ENCODE measurements at places on chromosomes 7 and 10.

GRCh38 chr7:150964593-150965111 is 13.5 kb downstream of the KCNH2 start:
- DNase-seq = no peak

- no peak for DNase-seq
Observed at GRCh38 chr7:84162584-84162983, 32.0 kb downstream of the SEMA3A start.

DNA sequence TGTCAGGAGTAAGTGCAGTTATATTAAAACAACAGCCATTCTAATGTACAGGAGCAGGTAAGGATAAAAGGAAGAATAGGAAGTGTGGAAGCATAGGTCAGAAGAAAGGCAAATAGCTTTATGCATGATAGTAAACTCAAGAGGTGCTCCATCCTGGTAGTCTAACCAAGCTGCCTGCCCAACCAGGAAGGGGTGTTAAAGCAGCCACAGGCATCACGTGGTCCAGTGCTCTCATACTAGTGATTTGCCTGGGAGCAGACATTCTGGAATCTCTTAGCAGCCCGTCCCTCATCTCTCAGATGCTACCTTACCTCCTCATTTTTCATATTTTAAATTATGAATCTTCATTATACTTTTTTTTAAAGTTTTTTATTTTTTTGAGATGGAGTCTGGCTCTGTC is 18.5 kb downstream of the ABRAXAS2 start:
- DNase-seq = no peak

DNA sequence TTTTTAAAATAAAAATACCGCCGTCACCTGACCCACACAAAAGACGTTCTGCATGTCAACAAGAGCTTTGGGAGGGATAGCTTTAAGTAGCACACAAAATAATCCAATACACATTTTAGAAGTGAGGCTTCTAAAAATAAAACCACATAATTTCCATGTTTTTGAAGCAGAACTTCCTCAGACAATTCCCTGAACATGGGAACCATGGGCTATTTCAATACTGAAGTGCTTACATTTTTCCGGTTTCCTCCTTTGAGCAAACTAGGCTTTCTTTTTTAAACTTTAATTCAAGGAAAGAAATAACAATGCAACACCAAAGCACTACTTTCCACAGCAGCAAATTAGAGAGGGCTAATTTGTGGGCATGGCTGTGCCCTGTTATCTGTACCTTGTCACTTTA is 59.9 kb downstream of the ELMO1 start:
- DNase-seq = no peak

- DNase-seq = no peak
Observed at GRCh38 chr7:75950111-75950681, 35.2 kb downstream of the POR start.

GRCh38 chr7:4073750-4074149 is 608.3 kb upstream of the FOXK1 start:
- no peak for DNase-seq

DNA sequence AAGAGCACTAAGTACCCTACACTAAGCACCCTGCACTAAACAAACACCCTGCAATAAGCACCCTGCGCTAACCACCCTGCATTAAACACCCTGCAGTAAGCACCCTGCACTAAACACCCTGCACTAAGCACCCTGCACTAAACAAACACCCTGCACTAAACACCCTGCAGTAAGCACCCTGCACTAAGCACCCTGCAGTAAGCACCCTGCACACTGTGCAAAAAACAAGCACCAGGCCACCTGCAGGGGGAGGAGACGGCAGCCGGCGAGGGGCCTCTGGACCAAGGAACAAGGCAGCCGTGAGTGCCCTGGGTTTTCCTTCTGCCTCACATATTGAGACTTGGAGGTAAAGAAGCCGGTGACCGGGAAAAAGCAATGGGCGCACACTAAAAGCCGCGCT is 30.2 kb downstream of the KNDC1 start:
- DNase-seq = no peak

DNA sequence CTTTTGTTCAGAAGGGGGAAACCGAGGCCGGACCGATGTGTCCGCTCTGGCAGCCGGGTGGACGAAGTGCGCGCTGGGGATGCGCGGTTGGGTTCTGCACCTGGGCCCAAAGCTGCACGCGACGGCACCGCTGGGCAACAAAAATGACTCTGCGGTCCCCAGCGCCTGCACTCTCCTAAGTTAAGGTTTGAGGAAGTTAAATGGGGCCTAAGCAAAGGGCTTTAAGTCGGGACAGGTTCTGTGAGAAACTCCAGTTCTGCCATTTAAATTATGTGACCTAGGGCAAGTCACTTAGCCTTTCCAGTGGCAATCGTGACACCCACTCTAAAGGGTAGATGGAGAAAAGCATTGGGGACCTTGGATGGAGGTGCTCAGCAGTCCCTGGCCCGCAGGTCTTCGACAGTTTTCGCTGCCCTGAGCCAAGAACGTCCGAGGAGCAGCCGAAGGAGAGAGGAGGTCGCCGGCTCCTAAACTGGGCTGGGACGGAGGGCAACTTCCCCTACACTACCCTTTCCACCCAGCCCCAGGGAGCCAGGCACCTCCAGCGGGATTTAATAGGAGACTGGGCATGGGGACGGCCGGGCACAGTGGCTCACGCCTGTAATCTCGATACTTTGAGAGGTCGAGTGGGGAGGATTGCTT is 534 bp upstream of the ACBD5 start:
- peak; percentile 16 for DNase-seq

DNA sequence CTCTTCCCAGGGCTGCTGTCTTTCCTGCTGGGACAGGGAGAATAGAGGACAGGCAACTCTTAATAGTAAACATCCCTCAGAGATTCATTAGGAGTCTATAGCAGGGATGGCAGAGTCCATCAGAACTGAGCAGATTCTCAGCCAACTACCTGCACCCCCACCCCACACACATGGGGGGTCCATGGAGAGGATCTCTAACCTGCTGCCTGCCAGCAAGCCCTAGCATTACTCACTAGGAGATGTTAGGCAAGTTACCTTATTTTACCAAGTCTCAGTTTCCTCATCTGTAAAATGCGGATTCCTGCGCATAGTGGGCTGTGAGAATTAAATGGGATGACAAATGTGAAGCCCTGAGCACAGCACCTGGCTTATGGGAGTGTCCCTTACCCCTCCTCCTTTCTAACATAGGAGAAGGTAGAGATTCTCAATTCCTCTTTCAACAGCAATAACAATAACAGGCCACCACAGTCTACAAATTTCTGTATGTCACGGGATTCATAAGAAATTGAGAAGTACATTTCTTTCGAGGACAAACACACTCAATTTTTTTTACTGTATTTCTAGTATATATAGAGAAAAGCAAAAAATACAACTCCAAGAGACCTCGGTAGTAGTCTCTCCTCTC is 23.8 kb upstream of the WDR11 start:
- no peak for DNase-seq

GRCh38 chr10:111017098-111017497 is 59.7 kb upstream of the ADRA2A start:
- DNase-seq = no peak

GRCh38 chr7:84190016-84190705 is 4.4 kb downstream of the SEMA3A start:
- no peak for DNase-seq

DNA sequence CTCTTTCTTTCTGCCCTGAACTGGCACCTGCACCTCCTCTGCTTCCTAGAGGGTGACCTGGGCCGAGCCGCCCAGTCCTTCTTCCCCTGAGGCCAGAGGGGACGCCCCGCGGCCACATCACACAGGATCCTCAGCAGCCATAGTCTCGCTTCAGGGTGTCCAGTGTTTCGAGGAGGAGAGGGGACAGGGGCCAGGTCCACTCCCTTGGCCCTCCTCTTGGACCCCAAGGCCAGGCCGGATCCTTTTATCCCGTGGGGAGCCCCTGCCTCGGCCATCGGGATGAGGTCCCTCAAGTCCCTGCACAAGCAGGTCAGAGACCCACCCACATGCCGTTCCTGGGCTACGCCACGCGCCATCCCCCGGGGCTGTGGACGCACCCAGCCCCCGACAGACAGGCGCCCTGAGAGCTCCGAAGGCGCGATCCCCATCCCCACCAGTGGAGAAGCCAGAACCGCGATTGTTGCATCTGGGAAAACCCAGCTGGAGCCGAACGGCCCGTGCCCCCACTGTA is 3.6 kb downstream of the BHLHA15 start:
- no peak for DNase-seq

DNA sequence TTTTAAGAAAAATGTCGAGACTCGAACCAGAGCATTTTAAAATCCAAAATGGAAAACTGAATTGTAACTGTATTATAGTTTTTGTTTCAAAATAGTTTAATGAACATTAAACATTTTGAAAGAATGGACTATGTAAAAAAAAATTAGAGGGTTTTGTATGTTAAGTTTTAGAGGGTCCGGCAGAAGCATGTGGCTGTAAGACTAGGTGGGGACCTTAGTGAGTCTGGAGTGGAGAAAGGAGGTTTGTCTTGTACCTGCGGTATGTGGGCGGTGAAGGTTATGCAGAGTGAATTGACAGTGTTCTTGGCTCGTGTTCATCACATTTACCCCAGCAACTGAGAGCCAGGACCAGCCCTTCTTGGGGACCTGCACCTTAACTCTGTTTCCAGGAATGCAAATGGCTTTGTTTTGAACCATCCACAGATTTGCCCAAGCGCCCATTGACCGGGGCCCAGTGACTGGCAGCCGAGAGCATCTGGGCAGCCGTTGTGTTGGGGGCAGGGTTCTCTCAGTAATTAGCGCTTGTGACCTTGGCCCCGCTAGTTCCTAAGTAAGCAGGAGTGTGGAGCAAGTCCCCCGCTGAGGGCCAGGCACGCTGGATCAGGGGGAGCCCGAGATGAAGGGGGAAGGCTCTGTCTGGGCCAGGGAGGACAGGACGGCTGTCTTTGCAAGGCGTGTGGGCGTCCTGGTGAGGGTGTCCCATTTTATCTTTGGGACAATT is 1.4 kb upstream of the KLF6 start:
- DNase-seq = no peak

DNA sequence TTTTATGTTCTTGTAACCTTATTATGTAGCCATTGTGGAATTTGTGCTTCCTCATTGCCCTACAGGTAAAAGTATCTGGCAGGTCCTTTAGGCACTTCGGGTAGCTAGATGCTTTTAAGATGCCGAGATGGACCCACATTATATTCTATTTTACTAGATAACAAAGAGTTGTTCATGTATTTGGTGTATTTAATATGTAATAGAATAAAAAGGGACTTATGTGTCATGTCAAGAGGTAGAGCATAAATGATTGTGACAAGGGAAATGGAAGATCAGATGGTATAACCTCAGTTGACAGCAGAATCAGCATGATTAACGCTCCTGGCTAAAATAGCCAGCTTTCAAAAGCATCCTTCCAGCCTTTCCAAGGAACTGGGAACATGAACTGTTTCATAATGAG is 50.6 kb downstream of the NPY start:
- no peak for DNase-seq

DNA sequence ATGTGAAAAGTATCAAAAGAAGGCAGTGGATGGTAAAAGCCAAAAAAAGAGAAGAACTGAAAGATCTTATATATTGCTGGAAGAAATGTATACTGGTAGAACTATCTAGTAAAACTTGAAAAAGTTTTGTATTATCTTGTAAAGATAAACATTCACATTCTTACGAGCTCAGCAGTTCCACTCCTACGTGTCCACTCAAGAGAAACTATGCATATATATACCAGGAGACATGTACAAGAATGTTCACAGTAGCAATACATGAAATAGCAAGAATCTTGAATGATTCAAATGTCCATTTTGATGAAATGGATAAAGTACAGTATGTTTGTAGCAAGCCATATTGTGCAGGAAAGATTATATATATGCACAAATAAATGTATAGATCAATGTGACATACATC is 155.0 kb downstream of the RNF133 start:
- no peak for DNase-seq

GRCh38 chr10:93255546-93255945 is 181.9 kb downstream of the CYP26A1 start:
- no peak for DNase-seq
